SHP77 (cell line): ENCODE measurements at places on chromosomes 12 and 14.
A peak's percentile ranks its signal among the peaks of the same experiment; 100 is the strongest.

GRCh38 chr14:52007211-52007610 lies 17.9 kb downstream of the RTRAF start:
- no peak for DNase-seq

- no peak for DNase-seq
Measured at GRCh38 chr14:97056086-97056485, 258.9 kb downstream of the VRK1 start.

- DNase-seq = no peak
Measured at GRCh38 chr12:93214523-93215289, 163.0 kb upstream of the NUDT4 start.

- DNase-seq = no peak
Measured at GRCh38 chr14:68767248-68767645, 25.6 kb downstream of the ZFP36L1 start.

DNA sequence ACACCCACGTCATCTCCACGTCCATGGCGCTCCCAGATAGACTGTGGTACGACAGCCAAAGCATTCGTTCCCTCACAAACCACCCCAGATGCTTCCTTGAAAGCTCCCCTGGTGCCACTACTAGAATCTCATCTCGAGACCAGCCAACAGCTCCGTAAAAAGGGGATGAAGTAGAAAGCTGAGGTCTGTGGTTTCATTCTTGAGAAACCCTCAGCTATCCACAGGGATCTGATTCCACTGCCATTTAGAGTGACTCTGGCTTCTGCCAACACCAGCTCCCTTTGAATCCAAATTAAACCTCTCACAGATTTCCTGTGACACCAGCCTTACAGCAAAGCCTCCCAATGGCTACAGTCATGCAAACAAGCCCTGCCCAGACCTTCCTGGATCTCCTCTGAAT lies 18.5 kb upstream of the FOXN3 start:
- no peak for DNase-seq

DNA sequence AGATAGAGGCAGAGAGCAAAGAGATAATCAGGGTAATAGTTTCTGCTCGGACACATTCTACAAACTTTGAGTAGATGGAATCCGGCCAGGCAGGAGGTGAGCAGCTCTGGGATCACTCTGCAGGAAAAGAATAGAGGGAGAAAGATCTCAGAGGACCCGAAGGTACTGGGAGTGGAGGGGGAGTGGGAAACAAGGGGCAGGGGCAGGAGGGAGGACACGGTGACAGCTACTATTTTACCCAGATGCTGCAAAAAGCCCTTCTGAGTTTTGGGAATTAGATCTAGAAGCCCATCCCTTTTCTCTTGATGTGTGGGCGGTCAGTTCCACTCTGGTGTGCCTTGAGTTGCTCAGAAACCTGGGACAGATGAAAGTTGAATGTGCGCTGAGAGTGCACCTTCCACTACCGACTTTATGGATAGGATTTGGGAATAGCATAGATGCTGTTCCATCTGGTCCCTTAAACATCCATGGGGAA lies 556 bp downstream of the GPRC5A start:
- no peak for DNase-seq

DNA sequence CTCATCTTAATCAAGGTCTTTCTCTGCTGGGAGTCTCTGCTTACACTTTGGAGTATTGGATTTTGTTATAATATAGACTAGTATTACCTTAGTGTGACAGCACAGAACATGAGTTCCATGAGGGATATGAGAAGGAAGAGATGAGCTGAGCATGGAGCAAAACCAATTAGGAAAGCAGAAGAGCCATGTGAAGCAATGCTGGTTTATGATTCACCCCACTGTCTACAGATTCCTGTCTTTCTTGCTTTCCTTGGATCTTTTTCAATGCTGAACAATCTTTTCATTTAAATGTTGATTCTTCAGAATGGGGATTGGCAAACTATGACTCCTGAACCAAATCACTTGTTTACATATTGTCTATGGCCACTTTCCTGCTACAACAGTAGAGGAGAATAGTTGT lies 70.4 kb upstream of the KITLG start:
- DNase-seq = no peak

GRCh38 chr12:54549774-54550451 lies 512 bp downstream of the PDE1B start:
- DNase-seq = no peak

- no peak for DNase-seq
Measured at GRCh38 chr14:91310606-91311283, 66.2 kb upstream of the GPR68 start.

- no peak for DNase-seq
Measured at GRCh38 chr12:105329926-105330282, 587 bp upstream of the C12orf75 start.

DNA sequence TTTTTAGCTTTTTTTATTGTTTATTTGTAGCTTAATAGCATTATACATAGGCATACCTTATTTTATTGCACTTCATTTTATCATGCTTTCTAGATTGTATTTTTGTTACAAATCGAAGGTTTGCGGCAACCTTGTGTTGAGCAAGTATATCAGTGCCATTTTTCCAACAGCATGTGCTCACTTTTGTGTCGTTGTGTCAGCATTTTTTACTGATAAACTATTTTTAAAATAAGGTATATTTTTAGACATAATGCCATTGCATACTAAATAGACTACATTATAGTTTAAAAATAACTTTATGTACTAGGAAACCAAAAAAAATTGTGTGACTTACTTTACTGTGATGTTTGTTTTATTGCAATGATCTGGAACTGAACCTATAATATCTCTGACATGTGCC lies 56.2 kb upstream of the RESF1 start:
- no peak for DNase-seq

DNA sequence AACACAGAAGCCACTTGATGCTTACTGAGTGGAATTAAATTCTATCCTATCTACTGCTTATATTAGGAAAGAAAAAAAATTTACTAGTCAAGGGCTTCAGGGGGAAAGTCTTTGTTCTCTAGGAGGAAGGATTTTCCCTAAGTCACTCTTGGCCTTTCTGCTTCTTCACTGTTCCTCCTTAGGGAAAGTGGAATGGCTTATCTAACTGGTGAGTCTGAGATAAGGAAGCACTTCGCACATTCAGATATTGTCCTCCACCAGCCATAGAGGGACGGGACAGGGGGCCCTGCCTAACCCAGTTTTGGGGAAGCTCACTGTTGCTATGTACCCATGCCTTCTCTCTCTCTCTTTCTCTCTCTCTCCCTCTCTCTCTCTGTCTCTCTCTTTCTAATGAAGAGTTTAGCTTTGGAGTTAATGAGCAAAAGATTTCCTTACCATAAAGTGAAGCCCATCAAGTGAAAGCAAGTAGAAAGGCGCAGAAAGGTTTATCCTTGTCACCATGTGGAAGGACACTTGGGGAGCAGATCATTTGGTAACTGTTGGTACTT lies 450.6 kb downstream of the ZFP36L1 start:
- DNase-seq = no peak

GRCh38 chr12:22541496-22542155 lies 2.7 kb downstream of the C2CD5 start:
- DNase-seq = no peak

DNA sequence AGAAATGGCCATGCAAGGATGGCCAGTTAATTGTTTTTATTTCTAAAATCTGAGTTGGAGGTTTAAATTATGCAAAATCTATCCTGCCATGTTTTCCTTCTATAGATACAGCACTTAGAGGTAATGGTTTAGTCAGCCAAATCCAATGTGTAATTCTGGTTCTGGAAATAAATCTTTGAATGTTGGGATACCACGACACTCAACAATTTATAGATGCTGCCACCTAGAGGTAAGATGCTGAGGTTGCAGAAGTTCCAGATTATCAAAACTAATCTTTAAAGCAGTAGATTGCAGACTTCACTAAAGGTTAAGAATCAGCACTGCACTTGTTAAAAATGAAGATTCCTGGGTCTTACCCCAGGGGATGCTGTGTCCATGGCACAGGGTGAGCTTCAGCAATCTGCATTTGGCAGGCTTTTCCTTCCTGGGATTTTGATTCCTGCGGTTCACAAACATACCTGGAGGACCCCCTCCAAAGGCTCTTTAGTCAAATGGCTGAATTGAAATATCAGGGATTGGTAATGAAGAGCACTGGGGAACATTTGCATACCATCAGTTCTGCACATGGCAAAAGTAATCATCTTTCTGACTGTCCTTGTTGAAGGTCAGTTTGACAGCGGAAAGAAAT lies 53.4 kb upstream of the ANO4 start:
- no peak for DNase-seq

- no peak for DNase-seq
Measured at GRCh38 chr12:107320929-107321631, 227.7 kb upstream of the CRY1 start.

DNA sequence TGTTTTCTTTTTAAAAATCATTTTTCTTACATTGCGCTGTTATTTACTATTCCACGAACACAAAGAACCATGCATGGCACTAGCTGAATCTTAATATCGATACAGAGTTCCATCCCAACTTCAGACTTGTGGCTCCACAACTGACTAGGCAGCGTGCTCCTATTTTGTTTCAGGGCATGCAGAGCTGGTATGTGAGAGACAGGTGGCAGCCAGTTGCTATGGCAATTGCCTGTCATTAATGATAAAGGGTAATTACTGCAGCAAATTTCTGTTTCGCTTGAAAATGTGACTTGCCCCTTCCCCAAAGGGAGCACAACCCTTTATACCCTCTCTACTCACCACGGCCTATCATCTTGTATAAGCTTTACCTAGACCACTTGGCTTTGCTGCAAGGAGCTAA lies 113.1 kb upstream of the G2E3 start:
- no peak for DNase-seq

DNA sequence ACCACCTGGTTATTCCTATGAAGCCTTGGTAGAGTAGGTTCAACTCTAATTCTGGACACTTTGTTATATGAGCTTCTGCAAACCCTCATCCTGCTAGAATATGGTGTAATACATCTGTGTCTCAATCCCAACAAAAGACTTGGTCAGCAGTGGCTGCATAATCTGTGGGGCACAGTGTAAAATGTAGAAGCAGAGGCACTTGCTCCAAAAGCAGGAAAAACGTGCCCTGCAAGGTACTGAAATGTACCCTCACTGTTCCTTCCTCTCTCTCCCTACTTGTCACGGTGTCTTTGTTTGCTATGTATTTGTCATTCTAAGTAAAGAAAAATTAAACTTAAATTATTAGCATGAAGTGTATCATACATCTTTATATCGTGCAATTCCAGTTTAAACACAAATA lies 267.9 kb downstream of the BCL11B start:
- DNase-seq = no peak

DNA sequence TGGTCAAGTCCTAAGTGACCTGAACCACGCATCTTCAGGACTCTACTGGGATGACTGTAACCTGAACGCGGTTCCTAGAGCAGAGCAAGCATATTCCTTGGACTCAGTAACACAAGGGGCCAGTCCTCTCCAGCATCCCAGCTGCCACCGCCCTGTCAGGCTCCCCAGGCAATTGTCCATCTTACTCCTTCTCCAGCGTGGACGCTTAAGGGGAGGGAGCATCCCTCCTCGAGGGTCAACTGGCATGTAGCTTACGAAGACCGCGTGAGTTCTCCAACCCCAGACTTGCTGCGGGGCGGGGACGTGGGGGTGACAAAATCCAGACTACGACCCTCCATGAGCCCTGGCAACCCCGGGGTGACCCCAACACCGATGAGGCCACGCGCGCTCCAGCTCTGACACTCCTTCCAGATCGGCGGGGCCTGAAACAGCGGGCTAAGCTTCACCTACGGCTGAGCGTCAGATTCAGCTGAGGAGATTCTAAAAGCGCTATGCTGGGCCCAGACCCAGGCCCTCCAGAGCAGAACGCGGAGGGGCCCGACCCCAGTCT lies 846 bp upstream of the MTHFD1 start:
- peak; percentile 23 for DNase-seq

DNA sequence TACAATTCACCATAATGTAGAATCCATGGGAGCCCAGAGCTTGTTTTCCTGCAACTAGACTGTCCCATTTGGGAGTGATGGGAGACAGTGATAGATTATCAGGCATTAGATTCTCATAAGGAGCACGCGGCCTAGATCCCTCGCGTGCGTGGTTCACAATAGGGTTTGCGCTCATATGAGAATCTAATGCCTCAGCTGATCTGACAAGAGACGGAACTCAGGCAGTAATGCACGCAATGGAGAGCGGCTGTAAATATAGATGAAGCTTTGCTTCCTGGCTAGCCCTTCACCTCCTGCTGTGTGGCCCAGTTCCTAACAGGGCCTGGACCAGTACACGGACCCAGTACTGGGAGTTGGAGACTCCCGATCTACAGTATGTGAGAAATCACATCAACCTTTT lies 126.7 kb downstream of the FBXL14 start:
- DNase-seq = no peak
